ENCODE measurements at places on chromosomes 6 and 20. TPM values are rescaled to one million over a fixed set of nuclear protein-coding genes. Genes with fewer than 3 reads are reported as not detected.

Gene LAMA2
- total RNA-seq: 144 TPM

Gene SLC26A8
- total RNA-seq: 0.17 TPM

Gene GGTLC1
- not detected for total RNA-seq

Gene ACTR5
- 9.8 TPM for total RNA-seq

Gene FAM83B
- total RNA-seq: not detected
